Gastrocnemius medialis (tissue), 4 donors: ENCODE measurements at places on chromosomes 11 and 22.
A peak's percentile ranks its signal among the peaks of the same experiment; 100 is the strongest.

DNA sequence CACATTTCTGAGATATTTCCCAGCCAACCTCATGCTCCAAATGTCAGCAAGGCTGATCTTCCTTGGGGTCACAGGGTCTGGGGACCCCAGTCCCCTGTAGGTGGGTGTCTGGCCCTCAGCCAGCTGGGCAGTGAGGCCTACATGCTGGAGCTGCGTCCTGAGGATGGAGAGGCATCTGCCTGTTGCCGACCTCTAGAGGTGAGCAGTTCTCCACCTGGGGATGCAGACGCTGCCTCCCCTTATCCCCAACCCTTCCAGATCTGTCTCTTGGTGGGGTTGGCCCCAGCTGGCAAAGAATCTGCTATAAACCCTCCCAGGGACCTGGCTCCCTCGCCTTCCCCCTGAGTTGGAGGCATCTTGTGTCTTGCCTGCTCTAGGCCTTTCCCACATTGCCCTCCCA is 79.6 kb downstream of the PKNOX2 start:
- no peak for DNase-seq

GRCh38 chr11:109728056-109728455 is 306.1 kb downstream of the C11orf87 start:
- DNase-seq: no peak

- DNase-seq: no peak
These were observed 25.0 kb upstream of the CACNG2 start for GRCh38 chr22:36728505-36728904.

GRCh38 chr11:122672892-122673291 is 17.4 kb downstream of the UBASH3B start:
- DNase-seq: peak; percentile 30

DNA sequence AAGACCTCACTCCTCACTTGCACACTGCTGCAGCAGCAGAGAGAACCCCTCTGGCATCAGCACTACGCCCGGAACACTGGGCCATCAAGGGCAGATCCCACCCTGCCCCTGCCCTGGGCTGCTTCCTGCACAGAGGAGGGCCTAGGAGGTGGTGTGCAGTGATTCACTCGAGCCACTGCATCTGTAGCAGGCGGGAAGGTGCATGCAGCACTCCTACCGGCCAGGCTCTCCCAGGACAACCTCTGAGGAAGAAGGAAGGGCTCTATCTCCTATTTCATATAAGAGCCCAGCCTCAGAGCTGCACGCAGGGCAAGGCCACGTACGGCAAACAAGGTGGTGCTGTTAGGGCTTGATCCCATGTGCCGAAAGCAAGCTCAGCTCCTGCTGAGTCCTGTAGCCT is 14.2 kb downstream of the RANGAP1 start:
- DNase-seq: no peak

GRCh38 chr11:117950301-117950700 is 21.1 kb upstream of the TMPRSS13 start:
- no peak for DNase-seq

DNA sequence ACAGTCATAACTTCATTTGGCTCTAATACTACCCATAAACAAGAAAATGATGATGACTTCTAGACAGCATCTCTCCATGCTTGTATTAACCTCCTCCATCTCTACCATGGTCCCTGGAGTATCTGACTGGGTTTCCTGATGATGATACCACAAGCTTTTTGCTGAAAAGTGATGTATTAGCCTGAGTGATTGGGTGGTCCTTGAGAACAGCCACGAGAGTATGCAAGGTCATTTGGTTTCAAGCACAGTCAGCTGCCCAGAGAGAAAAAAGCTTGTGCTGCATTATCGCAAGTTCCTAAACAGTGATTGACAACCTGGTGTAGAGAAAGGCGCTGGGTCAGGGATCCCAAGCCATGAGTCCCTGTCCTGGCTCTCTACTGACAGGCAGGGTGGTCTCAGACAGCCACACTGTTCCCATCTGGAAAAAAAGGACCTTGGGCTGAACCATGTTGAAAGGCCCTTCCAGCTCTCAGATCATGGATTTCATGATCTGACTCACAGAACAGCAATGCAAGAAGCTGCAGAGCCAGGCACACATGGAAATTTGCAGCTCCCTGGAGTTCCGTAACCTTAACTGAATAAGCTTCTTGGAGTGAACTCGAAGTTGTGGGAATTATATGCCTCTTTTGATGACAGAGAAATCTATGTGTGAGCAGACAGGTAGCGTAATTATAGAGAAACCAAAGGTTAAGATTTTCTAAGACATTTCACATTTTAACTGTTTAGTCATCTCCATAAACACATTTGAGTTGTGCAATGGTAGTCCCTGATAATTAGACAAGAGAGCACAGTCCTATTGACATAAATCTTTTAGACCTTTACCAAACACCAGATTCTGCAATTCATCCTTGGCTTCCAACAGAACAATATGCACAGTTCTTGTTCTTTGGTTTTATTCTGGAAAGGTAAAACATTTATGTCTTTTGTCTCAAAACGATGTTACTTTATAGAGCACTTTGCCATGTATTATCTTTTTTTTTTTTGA is 54.1 kb upstream of the UBASH3B start:
- DNase-seq: no peak

- DNase-seq: no peak
These were observed at the start of gene BIK for GRCh38 chr22:43110444-43110926. Gene BIK, plus strand, starts transcription at chr22:43110750. Its CDS starts 13,273 bp downstream, at chr22:43124023.

DNA sequence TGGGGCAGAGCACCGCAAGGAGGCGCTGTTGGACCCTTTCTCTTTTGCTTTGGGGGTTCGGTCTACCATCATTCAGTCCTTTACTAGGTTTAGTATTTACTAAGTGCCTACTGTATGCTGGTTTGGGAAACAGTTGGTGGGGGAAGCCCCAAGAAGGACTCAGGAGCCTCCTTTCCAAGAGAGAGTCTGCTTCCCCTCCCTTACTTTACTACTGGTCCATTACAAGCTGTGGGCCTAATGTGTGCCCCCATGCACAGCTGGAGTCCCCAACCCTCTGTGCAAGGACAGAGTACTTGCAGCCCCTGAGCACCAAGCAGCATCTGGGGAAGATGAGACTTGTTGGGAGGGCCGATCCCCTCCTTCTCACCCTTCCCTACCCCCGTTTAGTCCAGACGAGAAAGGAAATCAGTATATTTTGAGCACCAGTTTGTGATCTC is 876 bp upstream of the UBE2L6 start:
- peak; percentile 58 for DNase-seq

DNA sequence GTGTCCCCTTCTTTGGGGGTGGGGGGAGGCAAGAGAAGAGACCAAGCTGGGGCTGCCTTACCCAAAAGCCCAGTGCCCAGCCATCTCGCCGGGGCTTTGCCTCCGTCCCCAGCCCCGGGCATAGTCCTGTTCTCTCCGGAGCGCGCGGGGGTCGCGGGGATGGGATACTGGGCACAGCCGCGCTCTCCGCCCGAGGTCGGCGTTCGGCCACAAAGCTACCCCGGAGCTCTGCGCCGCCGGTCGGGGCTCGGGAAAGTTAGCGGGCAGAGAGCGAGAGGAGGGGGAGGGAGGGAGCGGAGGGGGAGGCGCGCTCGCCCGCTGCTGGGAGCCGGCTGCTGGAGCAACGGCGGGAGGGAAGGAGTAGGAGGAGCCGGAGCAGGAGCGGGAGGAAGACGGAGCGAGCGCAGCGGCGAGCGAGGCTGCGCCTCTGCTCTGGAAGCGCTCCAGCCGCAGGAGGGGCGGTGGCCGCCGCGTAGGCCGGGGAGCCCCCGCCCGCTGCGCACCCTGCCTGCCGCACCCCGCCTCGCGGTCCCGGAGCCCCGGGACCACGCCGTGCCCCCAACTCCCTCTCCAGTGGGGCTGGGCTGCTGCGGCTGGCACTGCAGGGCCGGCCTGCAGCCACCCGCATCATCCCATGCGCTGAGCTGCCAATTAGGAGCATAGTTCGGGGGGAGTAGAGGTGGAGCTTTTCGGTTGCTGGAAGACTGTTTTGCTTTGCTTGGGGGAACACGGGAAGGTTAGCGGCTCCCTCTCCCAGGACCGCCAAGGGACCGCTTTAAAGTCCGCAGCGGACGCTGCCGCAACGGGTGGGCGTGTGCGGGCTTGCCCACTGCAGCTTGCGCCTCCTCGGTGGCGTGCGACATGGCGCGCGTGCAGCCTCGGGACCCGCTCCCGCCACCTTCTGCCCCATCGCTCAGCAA is at the start of gene SCN4B:
Gene SCN4B (minus strand): TSS at position 272 of the 920 bp plus-strand sequence. CDS start 150 bp downstream, at position 122.
- peak; percentile 45 for DNase-seq

- no peak for DNase-seq
These were observed 6.0 kb downstream of the CCDC157 start for GRCh38 chr22:30362651-30363281.

- no peak for DNase-seq
These were observed 535.1 kb downstream of the KCNA4 start for GRCh38 chr11:29481738-29482137.

DNA sequence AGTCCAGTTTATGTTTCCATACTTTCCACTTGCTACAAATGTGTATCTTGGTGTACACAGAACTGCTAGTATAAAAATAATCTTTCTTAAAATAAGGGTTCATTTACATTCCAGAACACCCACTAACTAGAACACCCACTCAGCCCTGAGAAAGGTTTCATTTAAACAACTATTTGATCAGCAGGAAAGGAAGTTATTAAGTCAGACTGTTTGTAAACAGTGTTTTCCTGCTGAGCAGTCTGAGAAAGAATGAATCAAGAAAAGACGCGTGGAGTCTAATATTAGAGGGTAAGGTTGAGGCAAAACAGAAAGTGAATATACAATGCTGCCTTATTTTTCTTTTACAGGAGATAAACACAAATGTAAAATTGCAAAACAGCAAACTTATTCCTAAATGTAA is 32.7 kb downstream of the NARS2 start:
- no peak for DNase-seq

- no peak for DNase-seq
These were observed 85.2 kb downstream of the GALNT18 start for GRCh38 chr11:11536650-11537049.

- DNase-seq: no peak
These were observed 826.1 kb upstream of the CNTN5 start for GRCh38 chr11:98194611-98195010.

DNA sequence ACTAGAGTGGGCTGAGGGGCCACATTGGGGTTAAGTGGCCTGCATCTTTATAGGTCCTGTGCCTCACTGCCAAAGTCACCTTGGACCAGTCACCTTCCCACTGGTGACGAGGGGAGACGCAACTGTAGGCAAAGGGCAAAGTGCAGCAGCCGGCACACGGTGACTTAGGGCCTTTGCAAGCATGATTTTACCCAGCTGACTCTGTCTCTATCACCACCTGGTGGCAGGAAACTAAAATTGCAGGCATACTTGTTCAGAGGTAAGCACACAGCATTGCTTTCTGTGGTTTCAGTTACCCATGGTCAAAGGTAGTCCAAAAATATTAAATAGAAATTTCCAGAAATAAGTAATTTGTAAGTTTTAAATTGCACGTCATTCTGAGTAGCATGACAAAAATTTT is 1164.4 kb downstream of the BRD1 start:
- DNase-seq: no peak

DNA sequence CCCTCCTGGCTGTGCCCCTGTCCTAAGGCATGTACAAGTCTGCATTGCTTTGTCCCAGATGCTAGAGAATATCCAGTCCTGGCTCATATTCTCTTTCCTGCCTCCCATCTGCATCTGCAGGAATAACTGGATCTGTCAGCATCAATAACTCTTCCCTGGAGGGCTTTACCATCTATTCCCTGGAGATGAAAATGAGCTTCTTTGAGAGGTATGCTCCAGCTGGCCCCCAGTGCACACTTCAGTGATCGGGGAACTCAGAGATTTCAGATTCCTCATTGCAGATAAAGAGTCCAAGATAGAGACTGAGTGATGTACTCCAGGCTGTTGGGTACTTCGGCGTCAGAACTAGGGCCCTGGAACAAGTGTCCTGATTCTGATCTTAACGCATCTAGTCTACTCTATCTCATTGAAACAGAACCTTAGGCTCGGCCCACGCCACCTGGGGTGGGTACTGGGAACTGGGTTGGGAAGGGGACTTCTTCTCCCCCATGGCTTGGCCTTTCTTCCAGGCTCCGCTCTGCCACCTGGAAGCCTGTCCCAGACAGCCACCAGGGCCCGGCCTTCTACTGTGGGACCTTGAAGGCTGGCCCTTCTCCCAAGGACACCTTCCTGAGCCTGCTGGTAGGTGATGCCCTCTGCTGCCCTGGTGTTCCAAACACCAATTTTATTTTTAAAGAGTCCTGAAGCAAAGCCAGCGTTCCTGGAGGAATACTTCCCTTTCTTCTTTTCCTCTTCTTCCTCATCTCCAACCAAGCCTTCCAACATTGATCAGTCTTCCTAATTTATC is 17.8 kb upstream of the GLB1L2 start:
- no peak for DNase-seq

DNA sequence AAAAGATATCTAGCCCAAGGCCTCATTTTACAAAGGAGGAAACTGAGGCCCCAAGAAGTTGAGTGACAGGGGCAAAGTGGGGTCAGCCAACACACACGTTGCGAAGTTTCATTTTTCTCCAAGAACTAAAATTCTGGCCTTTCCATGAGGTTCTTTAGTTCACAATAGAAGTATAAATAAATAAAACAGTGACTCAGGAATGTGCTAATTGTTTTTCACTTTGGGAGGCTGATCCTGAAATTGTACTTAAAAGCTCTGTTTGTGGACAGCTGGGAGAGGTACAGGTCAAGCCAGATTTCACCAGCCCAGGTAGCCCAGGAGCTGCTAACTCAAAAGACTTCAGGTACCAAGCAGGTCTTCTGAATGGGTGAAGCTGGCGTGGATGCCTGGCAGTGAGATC is 105.2 kb downstream of the TRAF6 start:
- DNase-seq: no peak

- DNase-seq: no peak
These were observed 27.3 kb downstream of the SCGB1A1 start for GRCh38 chr11:62446091-62446490.

- no peak for DNase-seq
These were observed 8.9 kb downstream of the PGAP2 start for GRCh38 chr11:3817181-3817800.
